Right cardiac atrium (tissue), 5 donors: ENCODE measurements at places on chromosomes 6 and 20. TPM values are rescaled to one million over a fixed set of nuclear protein-coding genes. Genes with fewer than 3 reads are reported as not detected.
A peak's percentile ranks its signal among the peaks of the same experiment; 100 is the strongest.

GRCh38 chr20:40232273-40232672 is 456.8 kb downstream of the MAFB start:
- no peak for DNase-seq

DNA sequence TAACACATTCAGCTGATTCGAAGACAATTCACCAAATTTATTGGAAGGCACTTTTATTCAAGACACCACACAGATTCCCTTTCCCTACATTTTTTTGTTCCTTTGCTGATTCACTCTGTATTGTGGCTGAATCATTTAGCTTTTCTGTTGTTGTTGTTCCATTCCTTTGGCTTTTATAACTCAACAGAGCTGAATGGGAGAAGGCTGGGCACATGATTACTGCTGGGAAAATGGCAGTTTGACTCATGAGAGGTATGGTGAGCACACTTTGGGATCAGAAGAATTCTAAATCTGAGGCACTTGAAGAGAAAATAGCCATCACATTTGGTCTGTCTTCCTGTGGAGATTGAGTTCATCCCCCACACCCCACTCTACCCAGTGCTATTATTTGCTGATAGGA is 15.7 kb upstream of the SAYSD1 start:
- no peak for DNase-seq

- peak; percentile 39 for DNase-seq
These were observed 3.8 kb upstream of the EEF1A2 start for GRCh38 chr20:63502671-63503172.

DNA sequence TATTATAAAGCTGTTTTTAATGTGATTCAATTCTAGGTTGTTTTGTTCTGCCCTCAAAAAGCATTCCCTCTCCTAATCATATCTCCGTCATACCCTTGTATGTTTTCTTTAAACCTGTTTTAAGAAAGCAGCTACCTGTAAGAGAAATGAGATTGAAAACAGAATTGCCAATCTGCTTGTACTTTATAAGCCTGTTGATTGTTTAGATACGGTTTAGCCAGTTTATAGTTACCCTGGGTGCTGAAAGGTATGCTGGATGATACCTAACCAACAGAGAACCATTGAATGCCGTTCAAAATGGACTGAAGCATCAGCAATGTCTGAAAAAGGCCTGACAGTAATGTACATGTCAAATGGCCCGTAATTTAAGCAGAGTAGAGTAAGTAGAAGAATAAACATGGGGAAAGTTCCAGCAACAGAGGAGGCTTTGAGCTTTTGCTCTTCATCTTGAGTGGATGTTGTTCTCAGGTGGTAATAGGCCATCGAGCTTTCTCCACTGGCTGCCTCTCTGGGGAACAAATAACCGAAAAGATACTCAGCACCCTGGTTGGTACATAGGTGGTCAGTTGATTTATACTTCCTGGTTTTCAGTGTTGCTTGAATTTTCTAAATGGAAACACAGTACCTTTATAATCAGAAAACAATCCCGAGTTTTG is 27.5 kb downstream of the PTPN1 start:
- DNase-seq: no peak

DNA sequence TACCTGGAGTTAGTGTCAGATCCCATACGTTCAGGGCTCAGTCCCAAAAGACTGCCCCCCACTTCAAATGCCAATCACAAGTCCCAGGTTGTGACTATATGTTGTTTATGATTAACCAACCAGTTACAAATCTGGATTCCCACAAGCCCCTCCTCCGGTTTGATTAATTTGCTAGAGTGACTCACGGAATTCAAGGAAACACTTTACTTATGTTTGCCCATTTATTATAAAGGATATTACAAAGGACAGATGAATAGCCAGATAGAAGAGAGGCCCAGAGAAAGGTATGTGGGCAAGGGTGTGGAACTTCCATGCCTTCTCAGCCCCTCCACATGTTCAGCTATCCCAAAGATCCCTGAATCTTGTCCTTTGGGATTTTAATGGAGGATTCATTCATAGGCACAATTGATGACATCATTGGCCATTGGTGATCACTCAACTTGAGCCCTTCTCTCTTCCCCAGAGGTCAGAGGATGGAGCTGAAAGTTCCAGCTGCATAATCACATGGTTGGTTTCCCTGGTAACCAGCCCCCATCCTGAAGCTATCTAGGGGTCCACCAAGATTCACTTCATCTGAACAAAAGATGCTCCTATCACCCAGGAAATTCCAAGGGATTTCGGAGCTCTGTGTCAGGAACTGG is 2.0 kb downstream of the ECT2L start:
- no peak for DNase-seq

DNA sequence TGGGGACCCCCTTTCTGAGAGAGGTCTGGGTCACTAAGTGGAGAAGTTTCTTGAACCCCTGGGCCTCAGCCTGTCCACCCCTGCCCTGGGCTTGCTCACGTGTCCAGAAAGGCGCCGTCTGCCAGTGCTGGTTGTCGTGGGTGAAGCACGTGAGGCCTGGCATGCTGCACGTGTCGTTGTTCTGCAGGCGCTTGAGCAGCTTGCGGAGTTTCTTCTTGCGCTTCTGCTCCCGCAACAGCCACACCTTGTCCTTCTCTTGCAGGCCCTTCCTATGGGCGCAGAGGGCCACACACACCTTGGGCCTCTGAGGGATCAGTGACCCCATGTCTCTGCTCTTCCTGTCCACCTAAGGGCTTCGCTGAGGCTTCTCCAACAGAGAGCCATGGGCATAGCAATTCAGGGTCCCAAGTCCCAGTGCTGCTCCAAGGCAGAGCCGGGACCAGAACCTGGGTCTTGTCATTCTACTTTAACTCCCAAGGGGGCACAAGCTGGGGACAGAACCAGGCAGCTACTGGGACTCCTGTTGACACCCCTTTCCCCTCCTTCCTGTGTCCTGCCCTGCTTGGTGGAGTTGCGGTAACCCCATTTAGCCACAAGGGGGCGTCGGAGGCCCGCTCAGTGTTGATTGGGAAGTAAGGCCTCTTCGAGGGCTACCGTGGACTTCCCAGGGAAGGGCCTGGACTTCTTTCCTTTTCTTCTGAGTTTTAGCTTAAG is 121.8 kb downstream of the SULF2 start:
- DNase-seq: peak; percentile 90

DNA sequence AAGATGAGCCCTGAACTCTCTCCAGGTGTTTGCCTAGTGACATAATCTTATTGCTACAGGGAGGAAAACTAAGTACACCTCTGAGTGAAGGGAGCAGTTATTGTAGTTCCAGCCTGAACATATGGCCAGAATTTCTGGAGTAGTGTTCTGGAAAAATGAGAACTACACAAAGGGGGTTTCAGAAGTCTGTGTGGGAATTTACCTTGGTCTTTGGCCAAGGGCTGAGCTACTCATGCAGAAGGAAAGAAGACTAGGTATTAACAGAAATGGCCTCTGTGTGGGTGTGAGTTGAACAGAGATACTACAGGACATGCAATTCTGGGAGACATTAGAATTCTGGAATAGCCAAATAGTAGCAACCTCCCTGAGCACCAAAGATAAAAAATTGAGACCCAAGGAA is 1009.7 kb upstream of the GJE1 start:
- DNase-seq: no peak

GRCh38 chr20:376750-377149 is 3.8 kb upstream of the TRIB3 start:
- no peak for DNase-seq

DNA sequence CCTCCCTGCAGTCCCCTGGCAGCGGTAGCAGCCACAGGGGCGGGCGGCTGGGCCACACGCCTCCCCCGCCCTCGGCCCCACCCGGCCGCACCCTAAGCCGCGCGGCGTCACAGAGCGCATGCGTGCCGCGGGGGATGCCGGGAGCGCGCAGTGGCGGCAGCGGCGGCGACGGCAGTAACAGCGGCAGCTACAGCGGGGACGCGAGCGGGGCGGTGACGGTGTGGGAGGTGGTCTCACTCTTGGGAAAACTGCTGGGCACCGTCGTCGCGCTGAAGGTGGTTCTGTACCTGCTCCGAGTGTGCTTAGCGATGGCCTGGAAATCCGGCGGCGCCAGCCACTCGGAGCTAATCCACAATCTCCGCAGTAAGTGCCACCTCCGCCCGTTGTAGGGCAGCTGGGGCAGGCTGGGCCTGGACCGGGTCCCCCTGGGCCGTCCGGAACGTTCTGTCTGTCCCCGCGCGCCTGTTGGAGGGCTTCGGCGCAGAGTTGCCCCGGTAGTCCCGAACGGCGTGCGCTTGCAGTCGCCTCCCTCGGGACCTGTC is at the start of gene PCMT1:
PCMT1 (plus strand) TSS at position 148 of the 542 bp plus-strand sequence; CDS start at position 309, 161 bp downstream.
- peak; percentile 97 for DNase-seq

DNA sequence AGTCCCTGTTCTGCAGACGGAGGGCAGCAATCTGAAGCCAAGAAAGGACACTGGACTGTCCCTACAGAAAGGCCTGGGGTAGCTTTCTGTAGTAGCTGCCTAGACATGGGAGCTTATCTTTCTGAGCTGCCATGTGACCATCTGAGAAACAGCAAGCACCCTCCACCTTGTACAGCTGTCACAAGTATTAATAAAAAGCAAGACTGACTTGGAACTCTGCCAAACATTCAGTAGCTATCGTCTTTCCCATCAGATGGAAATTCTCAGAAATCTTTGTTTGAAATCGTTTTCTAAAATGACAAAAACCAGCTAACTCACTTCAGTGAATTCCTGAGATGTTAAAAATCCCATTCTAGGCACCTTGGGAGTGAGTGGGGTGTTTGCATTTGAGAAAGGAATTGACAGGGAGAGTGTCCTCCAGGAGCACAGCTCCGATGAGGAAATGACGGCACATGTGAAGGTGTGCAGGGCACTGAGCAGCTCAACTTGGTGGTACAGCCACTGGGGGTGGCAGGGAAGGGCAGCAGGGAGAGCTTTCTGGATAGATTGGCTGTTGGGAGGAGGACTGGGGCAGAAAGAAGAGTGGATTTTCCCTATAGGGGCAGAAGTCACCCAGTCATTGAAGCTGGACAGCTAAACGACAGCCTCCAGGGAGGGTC is 24.5 kb downstream of the ACSS1 start:
- DNase-seq: no peak

- DNase-seq: no peak
These were observed 59.8 kb downstream of the IGF2R start for GRCh38 chr6:160028487-160029275.

- DNase-seq: peak; percentile 83
These were observed 8.9 kb downstream of the CYP21A2 start for GRCh38 chr6:32047084-32047478.

- DNase-seq: no peak
These were observed 25.8 kb upstream of the RNGTT start for GRCh38 chr6:88989215-88989614.

- no peak for DNase-seq
These were observed 2.8 kb upstream of the JARID2 start for GRCh38 chr6:15242937-15243614.

DNA sequence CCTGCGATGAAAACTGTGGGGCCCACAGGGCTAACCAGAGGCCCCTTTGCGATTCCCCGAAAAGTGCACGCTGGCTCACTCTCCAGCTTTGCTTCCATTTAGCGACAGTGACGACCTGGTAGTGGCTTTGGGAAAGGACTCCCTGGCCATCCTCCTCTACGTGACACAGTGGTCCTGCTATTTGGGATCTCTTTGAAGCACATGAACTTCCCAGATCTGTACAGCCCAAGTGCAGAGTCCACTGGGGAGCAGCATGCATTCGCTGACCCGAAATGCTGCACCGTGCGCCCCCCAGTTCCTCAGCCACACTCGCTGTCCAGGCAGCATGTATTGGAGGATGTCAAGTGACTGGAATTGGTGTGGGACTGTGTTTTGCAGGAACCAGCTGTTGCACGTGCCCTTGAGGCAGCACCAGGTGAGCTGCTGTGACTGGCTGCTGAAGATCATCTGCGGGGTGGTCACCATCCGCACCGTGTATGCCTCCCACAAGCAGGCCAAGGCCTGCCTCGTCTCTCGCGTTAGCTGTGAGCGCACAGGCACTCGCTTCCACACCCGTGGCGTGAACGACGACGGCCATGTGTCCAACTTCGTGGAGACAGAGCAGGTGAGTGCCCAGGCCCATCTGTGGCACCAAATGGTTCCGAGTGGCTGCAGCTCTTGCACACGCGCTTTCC is 51.6 kb downstream of the SYNJ2 start:
- no peak for DNase-seq

DNA sequence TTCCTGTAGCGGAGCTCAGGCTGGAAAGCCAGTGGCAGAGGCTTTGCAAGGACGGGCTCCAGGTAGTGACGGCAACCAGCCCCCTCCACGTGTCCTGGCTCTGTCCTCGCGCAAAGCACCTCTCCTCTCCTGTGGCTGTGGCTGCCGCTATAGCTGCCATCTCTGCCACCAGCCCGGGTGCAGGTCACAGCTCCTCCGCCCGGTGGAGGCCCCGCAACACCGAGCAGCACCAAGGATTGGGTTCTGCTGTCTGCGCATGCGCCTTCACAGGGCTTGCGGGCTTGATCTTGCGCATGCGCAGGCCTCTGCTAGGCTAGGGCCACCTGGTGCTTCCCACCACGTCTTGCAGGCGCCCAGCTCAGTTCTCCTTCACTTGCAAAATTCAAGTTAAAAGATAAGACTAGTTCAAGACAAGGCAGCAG is 625.4 kb downstream of the QKI start:
- peak; percentile 86 for DNase-seq

DNA sequence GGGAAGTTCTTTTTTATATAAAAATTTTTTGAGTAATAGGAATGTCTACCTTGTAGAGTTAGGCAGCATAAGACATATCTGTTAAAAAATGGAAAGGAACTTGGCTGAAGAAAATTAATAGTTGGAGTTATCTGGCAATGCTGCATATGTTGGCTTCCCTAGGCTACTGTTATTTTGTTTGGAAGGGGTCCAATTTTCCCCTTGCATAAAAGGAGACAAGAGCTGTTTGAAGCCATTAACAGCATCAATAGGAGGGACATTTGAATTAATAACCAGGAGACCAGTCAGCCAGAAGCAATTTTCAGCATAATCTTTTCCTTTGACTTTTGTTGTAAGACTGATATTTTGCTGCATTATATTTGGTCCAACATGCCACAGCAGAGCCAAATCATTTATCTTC is 80.9 kb upstream of the TAB2 start:
- no peak for DNase-seq

DNA sequence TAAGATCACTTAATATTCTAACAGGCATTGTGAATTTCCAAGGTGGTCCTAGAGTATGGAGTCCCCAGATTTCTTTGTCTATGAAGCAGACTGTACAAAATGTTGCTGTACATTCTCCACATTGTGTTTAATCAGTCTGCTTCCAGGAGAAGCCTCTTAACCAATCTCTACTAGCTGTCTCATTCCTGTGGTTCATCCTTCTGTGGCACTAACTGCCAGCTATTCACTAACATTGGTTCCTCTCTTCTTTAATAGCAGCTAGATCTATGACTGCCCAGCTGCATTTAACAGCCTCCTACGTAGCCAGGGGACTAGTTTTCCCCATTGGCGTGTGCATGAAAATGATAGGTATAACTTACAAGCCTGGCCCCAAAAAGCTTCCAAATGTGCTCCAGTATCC is 395.4 kb downstream of the SAMD5 start:
- no peak for DNase-seq

IGF2R gene
- total RNA-seq: 46.8 TPM

RNF182 gene
- 0.44 TPM for total RNA-seq

SRMS gene
- total RNA-seq: not detected

TREML2 gene
- not detected for total RNA-seq

DEFB129 gene
- total RNA-seq: not detected

KCNK15 gene
- 1.3 TPM for total RNA-seq

LINC00237 gene
- not detected for total RNA-seq

STX11 gene
- 2.7 TPM for total RNA-seq

HLA-DQB2 gene
- total RNA-seq: 2.2 TPM

ACSS2 gene
- total RNA-seq: 79.8 TPM

KHDC1L gene
- total RNA-seq: not detected

ID1 gene
- total RNA-seq: 188 TPM

BPIFB1 gene
- total RNA-seq: not detected

NPEPL1 gene
- 28.8 TPM for total RNA-seq

NKAIN2 gene
- 1.3 TPM for total RNA-seq
